Body of pancreas (tissue), 4 donors: ENCODE measurements at places on chromosomes 16 and 17.
A peak's percentile ranks its signal among the peaks of the same experiment; 100 is the strongest.

DNA sequence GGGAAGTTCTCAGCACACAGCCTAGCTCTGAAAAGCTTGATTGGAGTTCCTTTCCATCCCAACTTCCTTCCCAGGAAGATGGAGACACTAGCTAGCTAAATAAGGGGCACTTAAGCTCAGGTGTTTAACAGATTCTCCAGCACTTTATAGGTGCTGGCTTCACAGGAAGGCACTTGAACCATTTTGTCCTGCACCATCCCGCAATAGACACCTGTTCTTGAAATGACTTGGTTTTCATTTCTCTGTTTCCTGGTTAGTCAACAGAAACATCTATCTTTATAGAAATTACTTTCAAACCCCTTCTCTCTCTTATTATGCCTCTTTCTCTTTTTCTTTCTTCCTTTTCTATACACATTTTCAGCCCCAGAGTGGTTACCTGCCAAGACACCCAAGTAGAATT is 409.9 kb upstream of the ZFHX3 start:
- no peak for DNase-seq

- DNase-seq: peak; percentile 40
These were observed 9.4 kb upstream of the TOM1L1 start for GRCh38 chr17:54891176-54891821.

DNA sequence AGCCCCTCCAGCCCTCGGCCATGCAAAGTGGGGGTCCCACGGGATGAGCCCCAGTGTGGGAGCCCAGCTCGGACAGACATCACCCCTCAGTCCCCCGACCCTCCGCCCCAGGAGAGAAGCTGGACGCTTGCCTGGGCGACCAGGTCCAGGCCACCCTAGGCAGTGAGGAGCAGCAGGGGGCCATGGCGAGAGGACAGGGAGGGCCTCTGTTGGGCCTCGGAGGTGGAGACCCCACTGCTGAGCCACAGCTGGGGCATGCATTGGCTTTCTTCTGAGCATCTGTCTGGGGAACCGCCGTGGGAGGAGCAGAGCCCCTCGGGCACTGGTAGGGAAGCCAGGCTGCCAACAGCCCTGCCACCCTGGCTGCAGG is 13.0 kb downstream of the ACTG1 start:
- DNase-seq: no peak

DNA sequence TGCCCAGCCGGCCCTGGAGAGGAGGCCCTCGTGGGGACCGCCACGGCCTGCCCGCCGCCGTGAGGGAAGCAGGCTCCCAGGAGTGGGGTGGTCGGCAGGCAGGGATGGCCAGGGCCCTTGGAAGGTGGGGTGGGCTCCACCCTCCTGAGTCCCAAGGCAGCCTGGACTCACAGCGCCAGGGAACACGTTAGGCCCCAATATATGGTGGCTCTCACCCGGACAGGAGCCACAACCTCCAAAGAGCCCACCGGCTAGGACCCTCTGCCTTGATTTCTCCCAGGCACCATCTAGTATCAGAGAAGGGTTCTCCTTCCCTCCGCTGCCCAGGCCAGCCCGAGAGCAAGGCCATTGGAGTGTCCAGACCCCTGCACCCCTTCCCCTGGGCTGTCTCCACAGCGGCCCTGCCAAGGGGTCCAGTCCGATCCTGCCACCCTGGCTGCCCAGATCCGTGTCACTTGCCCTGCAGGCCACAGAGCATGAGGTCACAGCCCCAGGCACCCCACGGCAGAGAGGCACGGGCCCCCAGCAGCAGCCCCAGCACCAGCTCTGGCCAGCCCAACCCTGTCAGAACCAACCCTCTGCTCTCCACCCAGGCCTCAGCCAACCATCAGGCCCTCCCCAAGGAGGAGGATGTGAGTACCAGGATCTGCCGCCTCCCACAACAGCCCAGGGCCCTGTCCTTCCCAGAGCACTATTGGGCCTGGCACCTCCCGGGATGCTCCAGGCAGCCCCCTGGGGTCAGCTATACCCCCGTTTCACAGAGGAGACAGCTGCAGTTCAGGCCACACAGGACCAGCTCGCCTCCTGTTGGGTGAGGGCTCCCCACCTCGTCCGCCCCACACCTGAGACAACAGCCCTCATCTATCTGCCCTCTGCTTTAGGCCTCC is 1.1 kb upstream of the AXIN1 start:
- DNase-seq: no peak

DNA sequence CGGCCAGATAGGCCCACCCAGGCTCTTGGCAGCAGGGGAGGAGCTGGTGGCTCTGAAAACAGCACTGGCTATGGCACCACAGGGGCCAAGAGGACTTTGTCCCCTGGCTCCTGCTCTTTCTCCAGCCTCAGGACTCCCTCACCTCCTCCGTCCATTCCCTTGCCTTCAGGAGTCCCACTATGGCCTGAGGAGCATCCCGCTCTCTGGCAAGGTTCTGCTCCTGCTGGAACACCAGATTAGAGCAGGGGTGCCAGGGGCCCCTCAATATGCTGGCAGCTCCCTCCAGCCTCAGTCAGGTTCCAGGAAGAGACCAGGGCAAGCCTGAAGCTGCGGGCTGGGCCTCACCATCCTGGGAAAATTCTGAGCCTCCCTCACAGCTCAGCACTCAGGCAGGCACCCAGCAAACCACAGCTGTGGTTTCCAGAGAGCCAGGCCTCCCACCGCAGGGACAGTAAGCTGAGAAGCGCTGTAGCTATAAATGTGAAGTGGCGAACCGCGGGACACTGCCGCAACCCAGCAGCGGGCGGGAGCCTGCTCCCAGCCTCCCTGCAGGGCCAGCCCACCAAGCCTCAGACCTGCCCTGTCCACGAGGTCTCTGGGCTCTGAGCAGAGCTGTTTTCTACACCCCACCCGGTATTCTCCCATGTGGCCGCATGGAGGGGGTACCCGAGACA is 25.7 kb downstream of the C17orf100 start:
- peak; percentile 30 for DNase-seq

- DNase-seq: no peak
These were observed 1.0 kb upstream of the C16orf74 start for GRCh38 chr16:85751698-85752501.

DNA sequence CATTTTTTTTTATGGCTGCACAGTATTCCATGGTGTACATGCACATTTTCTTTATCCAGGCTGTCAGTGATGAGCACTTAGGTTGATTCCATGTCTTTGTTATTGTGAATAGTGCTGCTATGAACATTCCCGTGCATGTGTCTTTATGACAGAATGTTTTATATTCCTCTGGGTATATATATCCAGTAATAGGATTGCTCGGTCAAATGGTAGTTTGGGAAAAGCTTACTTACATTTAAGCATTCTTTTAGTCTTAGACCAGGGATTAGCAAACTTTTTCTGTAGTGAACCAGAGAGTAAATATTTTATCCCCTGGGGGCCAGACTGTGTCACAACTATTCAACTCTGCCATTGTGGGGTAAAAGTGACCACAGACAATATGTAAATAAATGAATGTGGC is 40.2 kb downstream of the MED13 start:
- no peak for DNase-seq

- DNase-seq: no peak
These were observed 4.2 kb upstream of the CBX4 start for GRCh38 chr17:79843474-79843815.

DNA sequence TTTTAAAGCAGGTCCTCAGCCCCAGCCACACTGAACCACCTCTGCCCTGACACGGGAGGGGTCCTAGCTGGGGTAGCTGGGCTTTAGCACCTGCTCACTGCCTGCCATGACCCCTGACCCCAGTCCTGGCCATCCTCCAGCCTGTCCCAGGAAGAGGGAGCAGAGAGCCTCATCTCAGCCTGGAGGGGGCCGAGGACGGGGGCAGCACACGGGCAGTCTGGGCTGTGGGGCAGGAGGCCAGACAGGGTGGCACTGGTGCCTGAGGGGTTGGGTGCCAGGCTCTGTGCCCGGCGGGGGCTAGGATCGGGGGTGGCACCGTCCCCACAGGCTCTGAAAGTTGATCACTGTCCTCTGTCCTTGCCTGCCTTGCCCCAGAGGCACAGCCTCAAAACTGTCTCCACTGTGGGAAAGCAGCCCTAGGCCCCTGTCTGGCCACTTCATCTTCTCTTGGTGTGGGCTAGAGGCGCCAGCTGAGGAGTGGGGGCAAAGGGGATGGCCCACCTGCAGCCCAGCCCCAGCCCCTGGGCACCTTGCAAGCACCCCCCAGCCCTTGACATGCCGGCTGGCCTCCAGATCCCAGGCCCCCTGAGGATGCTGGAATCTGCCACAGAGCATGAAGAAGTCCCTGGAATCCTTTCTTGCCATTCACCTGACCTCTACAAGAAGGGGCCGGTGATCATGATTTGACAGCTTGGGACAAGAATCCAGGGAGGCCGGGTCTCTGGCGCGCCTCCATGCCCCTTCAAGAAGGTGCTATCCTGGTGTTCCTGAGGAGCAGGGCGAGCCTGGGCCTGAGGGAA is 15.7 kb downstream of the ENDOV start:
- DNase-seq: no peak

DNA sequence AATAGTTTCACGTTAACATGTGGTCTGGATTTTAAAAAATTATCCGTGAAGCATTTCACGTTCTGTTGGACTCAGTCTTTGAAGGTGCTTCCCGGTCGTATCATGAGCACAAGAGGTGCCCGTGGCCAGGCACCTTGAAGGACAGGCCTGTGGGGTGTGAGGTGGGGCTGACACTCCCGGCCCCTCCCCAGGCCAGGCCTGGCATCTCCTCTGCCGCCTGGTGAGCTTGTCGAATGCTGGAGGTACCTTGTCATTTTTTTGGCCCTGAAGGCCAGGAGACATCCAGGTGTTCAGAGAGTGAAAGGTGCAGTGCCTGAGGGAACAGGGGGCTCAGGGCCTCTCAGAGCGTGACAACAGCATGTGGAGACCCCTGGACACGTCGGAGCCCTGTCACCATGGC is 11.7 kb downstream of the ZNF469 start:
- no peak for DNase-seq

GRCh38 chr16:24541233-24541933 is 2.0 kb downstream of the RBBP6 start:
- no peak for DNase-seq

DNA sequence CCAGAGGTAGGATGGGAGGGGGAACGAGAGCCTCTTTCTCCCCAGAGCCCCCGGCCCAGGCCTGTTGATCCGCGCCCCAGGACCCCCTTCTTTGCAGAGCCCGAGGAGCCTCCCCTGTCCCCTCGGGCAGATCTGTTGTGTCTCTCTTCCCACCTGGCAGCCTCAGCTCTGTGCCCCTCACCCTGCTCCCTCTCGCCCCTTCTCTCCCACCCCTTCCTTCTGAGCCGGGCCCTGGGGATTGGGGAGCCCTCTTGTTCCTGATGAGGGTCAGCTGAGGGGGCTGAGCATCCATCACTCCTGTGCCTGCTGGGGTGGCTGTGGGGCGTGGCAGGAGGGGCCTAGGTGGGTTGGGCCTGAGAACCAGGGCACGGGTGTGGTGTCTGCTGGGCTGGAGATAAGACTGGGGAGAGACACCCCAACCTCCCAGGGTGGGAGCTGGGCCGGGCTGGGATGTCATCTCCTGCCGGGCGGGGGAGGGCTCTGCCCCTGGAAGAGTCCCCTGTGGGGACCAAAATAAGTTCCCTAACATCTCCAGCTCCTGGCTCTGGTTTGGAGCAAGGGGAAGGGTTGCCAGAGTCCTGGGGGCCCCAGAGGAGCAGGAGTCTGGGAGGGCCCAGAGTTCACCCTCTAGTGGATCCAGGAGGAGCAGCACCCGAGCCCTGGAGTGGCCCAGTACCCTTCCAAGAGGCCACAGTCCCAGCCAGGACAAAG is 65.4 kb downstream of the MRC2 start:
- DNase-seq: no peak

DNA sequence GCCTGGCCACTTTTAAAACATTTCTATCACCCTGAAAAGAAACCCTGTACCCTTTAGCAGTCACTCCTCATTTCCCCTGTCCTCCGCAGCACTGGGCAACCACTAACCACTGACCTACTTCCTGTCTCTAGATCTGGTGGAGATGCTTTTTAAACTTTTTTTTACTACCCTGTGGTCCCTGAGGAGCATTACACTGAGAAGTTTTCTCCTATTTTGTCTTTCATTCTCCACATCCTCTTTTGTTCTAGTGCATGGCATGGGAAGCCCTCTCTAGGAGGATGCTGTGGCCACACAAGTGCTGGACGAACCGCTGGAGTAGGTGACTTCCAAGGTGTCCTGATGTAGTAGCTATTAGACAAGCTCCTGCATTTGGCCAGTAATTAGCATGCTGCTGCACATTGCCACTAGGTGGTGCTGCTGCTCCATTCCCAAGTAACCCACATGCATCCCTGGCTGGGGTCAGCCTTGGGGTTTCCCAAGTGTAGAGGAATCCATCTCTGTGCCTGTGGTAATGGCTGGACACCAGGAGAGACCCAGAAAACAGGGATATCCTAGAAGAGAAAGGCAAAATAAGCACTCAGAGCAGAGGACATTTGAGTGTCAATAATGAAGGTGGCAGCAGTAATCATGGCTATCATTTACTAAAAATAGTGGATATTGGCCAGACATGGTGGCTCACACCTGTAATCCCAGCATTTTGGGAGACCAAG is 143.8 kb upstream of the CRHR1 start:
- peak; percentile 74 for DNase-seq

DNA sequence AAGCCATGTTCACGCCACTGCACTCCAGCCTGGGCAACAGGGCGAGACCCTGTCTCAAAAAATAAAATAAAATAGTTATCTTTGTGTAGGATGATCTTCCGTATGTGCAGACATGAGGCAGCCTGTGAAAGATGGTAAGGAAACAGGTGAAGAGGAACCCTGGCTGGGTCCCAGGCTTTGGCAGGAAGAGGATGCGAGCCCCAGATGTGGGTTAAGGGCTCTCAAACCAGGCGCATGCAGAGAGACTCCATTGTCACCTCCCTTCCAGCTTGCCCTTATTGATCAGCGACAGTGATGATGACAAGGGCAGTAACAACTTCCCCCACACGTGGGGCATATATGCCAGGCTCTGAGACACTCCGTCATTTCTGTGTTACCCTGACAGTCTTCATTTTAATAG is 106.8 kb downstream of the GNAO1 start:
- DNase-seq: no peak

- DNase-seq: no peak
These were observed 68.8 kb upstream of the CREBBP start for GRCh38 chr16:3949287-3949686.

DNA sequence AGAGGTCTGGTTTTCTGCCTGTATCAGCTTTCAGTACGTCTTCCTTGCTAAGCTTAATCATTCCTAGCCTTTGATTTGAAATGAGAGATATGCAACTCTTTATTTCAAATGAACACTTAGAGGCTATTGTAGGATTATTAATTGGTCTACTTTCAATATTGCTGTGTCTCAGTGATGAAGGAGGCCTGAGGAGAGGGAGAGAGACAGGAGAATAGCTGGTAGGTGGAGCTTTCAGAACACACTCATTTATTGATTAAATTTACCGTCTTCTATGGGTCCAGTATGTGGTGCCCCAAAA is 187.0 kb downstream of the BCAS3 start:
- DNase-seq: no peak
